ENCODE measurements at places on chromosomes 6 and 20.

- peak; percentile 42 for DNase-seq
Measured at GRCh38 chr6:44029444-44030185, 97.6 kb downstream of the MRPL14 start.

GRCh38 chr6:78611102-78611620 is 256.2 kb upstream of the IRAK1BP1 start:
- no peak for DNase-seq

DNA sequence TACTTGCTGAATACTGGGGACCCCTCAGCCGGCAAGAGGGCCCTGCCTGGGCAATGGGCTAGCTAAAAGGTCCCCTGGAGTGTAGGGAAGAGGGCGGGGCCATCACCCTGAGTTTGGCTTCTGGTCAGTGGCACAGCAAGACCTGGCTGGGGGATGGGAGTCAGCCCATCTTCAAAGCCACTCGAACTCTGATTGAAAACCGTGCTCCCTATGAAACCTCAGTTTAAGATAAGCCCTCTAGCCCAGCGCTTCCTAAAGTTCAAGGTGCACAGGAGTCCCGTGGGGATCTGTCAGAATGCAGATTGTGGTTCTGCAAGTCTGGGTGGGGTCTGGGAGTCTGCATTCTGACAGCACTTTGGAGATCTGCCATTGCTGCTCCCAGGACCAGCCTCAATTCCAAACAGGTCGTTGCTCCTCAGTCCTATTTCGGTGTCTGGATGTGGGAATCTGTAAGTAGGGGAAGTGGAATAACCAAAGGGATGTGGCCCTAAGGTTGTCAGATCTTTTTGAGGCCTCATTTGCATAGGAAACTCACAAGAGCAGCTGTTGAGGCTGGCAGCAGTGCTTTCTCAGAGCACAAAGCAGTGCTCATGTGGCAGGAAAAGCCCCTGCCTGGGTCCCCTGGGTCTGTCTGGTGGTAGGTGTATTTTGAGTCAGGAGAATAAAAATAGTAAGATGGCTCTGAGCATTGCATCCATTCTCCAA is 85.3 kb upstream of the SCP2D1 start:
- DNase-seq, result no peak

GRCh38 chr6:35242906-35243305 is 16.6 kb upstream of the ZNF76 start:
- no peak for DNase-seq

DNA sequence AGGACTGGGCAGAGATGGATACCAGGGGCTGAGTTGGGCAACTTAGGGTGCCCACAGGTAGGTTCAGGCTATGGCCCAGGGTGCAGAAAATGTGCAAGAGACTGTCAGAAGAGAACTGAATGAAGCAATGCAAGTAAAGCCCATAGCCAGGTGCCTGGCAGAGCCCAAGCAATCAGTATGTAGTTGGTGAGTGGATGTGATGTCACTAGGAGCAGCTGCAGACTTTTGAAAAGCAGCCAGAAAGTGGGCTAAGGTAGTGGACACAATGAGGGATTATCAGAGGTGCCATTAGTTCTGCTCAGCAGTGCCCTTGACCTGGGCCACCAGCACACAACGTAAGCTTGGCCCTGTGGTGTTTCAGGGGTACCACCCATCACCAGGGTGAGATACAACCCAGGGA is 135.3 kb downstream of the SOBP start:
- no peak for DNase-seq

- DNase-seq, result peak; percentile 89
Measured at GRCh38 chr6:1701668-1702353, 92.1 kb downstream of the FOXC1 start.

GRCh38 chr6:31769684-31770371 is 7.3 kb downstream of the VWA7 start:
- peak; percentile 70 for DNase-seq

- DNase-seq, result peak; percentile 21
Measured at GRCh38 chr6:64224819-64225218, 589.2 kb downstream of the PHF3 start.

- DNase-seq, result no peak
Measured at GRCh38 chr20:41121399-41121798, 15.9 kb upstream of the PLCG1 start.

GRCh38 chr6:42028234-42029061 is 21.9 kb upstream of the TAF8 start:
- peak; percentile 76 for DNase-seq

DNA sequence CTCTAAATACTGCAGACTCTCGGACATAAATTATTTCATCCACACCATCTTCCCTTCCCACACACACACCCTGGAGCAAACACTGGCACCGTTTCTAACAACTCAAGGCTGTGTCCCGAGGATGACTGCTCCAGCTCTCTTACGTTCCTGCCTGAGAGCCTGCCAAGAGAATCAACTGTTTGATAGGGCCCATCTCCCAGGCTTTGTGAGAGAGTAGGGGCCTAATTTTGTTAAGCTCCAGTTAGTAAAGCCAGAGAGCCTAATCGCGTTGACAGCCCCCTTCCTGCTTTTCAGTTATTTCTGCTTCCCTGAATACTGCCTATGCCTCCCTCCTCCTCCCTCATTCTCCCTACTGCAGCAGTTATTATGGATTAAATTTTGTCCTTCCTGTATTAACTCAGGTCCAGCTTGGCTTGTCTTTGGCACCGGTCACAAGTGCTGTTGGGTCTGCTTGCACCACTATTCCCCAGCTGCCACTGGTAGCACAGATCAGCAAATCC is 118.1 kb upstream of the TMEM181 start:
- no peak for DNase-seq

DNA sequence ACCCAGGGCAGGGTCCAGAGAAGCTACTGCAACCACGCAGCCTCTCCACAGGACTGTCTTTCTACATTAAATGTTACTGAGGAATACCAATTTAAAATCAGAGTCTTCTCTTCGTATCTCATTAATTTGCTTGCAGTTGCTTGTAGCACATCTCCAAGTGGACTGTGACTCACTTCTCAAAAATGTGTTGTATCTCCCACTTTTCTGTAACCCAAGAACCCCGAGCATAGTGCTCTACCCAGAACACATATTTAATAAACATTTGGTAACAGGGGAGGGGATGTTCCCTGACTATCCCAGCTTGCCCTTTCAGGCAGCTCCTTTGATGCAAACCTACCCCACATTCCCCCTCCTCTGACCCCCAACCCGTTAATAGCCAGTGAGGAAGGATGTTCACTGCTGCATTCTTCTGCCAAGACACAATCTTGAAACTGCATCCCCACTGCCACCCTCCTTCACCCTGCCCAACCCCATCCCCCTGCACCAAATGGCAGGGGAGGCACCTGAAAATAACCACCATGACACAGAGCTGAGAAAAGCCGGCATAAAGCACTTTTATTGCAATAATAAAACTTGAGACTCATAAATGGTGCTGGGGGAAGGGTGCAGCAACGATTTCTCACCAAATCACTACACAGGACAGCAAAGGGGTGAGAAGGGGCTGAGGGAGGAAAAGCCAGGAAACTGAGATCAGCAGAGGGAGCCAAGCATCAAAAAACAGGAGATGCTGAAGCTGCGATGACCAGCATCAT is 24.2 kb downstream of the FKBP1A start:
- DNase-seq, result peak; percentile 84

DNA sequence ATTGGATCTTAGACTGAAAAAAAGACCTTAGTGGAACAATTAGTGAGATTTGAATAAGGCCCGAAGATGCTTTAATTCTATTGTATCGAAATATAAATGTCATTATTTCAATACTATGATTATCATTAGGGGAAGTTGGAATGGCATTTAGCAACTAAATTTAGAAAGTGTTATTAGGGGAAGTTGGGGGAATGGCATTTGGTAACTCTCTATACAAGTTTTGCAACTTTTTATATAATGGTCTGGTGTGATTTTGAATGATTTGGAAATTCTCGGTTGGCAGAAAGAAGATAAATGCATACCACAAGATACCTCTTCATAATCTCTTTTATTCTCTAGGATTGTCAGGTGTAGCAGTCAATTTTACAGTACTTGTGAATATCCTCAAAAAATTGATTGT is 49.2 kb downstream of the RNF144B start:
- DNase-seq, result no peak

- no peak for DNase-seq
Measured at GRCh38 chr6:15549371-15549770, 113.5 kb downstream of the DTNBP1 start.

GRCh38 chr6:50091641-50092040 is 41.9 kb upstream of the DEFB112 start:
- DNase-seq, result no peak

- DNase-seq, result peak; percentile 83
Measured at GRCh38 chr6:52522655-52523054, 54.2 kb downstream of the TRAM2 start.

- DNase-seq, result no peak
Measured at GRCh38 chr20:48720256-48720985, 107.4 kb downstream of the PREX1 start.

- DNase-seq, result peak; percentile 31
Measured at GRCh38 chr6:147207837-147208754, 3.9 kb downstream of the STXBP5 start.

DNA sequence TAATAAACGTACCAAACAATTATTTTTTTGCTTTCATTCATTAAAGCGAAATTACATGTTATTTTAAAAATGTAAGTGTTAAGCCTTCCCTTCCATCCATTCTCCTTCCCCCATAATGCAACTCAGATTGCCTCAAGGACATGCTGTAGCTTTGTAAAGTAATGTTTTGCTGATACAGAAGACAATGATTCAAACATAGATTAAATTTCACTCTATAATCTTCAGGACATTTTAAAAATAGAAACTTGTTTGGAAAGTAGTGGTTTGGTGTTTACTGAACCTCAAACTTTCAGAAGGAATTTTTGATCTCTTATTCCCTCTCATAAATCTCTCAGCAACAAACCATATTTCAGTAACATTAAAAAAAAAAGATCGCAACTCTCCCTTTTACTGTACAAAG is 350.9 kb upstream of the HSF2 start:
- DNase-seq, result peak; percentile 3

- no peak for DNase-seq
Measured at GRCh38 chr20:25020901-25021301, 28.4 kb upstream of the APMAP start.

DNA sequence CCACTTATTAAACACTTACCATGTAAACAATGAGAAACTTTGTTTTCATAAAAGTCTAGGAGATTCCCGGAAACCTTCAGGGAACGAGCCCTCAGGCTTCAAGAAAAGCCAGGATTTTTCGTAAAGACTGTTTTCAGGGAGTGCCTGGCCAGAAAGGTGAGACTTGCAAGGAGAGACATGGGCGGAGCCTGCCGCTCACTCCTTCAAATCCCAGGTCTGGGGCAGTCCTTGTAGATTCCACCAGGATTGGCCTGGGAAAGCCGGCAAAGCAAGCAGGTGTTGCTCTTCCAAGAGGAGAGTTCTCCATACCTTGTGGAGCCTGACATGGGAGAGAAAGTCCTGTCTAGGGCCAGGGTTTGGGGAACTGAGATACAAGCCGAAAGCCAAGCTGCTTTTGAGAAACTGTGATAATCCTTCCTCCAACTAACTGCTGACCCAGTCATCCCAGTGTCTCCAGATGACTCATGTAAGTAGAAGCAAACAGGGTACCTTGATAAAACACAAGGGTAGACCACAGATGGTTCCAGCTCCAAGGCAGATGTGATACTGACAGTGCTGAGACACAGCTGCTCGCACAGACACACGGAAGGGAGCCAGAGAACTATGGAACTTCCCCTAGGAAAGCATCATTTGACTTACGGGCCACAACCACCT is 69.4 kb upstream of the NAA20 start:
- DNase-seq, result peak; percentile 65

GRCh38 chr20:37390891-37391525 is 45.1 kb downstream of the SRC start:
- DNase-seq, result no peak

DNA sequence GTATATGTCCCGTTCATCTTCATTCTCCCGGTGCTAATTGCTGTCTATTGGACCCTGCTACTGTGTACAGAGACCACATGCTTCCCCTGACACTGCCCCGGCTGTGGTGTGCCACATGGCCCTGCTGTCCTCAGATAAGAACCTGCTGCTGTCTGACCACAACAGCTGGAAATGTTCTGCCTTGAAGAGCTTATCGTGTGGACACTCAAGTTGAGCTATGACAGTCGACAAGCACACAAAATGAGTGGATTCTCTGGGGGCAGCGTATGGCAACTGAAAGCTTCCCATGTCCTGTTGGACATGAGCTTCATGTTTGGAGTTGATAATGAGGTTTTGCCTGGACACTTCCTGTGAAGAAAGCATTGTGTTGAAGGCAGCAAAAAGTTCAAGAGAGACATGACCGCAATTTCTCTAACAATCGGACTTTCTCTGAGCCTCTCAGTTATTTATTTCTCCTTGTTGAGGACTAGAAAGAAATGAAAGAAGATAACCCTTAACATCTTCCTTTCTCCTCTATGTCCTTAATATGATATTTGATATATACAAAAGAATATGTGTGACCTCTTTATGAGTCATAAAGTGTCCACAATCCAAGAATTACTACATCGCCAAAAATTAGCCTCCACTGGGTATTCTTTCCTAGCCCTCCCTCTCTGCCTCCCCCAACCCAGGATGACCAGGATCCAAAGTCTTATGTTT is 187.1 kb upstream of the TCF21 start:
- DNase-seq, result peak; percentile 19

- DNase-seq, result peak; percentile 84
Measured at GRCh38 chr6:73675466-73676098, 20.4 kb upstream of the CD109 start.

DNA sequence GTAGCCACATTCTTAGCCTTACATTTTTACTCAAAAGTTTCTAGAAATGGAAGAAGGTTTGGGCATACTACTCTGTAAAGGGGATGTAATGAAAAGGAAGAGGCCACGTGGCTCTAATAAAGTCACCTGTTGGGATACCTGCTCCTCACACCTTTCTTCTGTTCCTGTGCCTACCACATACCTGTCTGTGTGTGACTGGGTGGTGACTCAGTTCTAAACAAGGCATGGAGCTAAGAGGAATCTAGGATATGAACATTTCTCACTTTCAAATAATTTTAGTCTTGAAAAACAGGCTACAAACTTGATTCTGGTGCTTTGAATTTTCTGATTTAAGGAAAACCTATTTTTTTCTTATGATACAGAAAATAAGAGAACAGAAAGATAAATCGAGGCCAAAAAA is 363.6 kb downstream of the RFPL4B start:
- DNase-seq, result no peak

- no peak for DNase-seq
Measured at GRCh38 chr6:34447386-34447785, 18.5 kb upstream of the PACSIN1 start.

DNA sequence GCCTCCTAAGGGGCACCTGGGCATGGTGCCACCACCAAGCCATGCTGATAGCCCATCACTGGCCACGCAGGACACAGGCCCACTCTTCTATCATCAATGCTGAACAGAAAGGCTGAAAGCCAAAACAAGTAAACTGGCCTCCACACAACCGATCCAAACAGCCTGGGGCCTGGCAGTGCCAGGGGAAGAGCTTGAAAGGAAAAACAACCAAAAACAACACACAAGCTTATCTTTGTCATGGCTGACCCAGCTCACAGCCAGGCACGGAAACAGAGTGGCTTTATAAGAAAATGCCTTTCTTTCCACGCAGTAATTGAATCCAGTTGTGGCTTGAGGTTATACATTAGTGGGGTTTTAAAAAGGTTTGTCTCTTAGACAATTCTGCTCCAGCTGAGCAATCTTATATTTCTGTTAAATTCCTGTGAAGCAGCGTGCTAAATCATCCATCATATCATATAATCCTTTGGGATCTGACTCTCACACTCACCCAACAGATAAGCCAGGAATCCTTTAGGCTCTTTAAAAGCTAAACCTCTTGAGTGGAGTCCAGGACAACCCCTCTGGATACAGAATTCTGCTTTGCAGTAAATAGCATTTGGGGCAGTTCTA is 65.4 kb upstream of the SLC22A16 start:
- peak; percentile 64 for DNase-seq
